ENCODE measurements at places on chromosomes 1 and 21. TPM values are rescaled to one million over a fixed set of nuclear protein-coding genes. Genes with fewer than 3 reads are reported as not detected.

DNA sequence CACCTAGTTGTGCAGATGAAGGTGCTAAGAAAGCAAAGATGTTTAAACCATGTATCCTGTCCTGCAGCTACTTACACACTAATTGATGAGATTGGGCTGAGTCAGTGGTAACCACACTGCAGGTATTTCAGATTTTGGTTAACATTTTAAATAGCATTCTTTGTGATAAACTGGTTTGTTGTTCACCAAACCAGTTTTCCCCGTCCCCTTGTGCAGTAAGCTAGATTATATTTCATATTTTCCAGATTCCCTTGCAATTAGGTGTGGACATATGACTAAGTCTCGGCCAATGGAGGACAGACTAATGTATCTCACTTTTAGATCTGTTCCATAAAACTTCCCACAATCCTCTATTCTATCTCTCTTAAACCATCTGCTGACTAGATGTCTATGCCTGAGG lies 320.4 kb downstream of the RWDD3 start:
- DNase-seq, result no peak

DNA sequence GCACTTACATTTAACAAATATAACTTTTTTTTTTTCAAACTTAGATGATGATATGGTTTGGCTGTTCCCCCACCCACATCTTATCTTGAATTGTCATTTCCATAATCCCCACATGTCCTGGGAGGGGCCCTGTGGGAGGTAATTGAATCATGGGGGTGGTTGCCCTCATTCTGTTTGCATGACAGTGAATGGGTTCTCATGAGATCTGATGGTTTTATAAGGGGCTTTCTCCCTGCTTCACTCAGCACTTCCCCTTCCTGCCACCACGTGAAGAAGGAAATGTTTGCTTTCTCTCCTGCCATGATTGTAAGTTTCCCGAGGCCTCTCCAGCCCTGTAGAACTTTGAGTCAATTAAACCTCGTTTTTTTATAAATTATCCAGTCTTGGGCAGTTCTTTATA lies 432.6 kb downstream of the AMY1C start:
- no peak for DNase-seq

GRCh38 chr1:159791031-159791430 lies 10.3 kb downstream of the DUSP23 start:
- no peak for DNase-seq

DNA sequence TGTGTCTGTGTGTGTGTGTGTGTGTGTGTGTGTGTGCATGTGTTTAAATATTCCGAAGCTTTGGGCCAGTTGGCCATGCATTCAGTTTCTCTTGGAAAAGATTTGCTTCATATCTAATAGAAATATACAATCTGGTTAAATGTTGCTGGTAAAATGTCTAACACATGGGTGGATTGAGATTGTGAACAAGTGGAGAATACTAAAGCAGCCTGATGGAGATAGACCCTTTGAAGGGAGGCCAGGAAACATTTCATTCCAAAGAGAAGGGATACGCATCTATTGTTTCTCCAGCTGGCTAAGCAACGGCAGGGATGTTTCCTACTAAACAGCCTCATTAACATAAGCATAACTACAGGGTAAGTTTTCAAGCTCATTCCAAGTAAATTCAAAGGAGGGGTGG lies 257.5 kb upstream of the PTBP2 start:
- no peak for DNase-seq

- DNase-seq, result no peak
Measured at GRCh38 chr1:69572921-69573320, 5.2 kb downstream of the LRRC7 start.

Gene USH2A
- polyA plus RNA-seq, result not detected

Gene CNR2
- 10.7 TPM for polyA plus RNA-seq

Gene NTMT2
- not detected for polyA plus RNA-seq

Gene HPCA
- polyA plus RNA-seq, result not detected
